ENCODE measurements at places on chromosomes 16 and 17. TPM values are rescaled to one million over a fixed set of nuclear protein-coding genes. Genes with fewer than 3 reads are reported as not detected.

- no peak for DNase-seq
Measured at GRCh38 chr17:48002266-48002915, 31.5 kb downstream of the CDK5RAP3 start.

DNA sequence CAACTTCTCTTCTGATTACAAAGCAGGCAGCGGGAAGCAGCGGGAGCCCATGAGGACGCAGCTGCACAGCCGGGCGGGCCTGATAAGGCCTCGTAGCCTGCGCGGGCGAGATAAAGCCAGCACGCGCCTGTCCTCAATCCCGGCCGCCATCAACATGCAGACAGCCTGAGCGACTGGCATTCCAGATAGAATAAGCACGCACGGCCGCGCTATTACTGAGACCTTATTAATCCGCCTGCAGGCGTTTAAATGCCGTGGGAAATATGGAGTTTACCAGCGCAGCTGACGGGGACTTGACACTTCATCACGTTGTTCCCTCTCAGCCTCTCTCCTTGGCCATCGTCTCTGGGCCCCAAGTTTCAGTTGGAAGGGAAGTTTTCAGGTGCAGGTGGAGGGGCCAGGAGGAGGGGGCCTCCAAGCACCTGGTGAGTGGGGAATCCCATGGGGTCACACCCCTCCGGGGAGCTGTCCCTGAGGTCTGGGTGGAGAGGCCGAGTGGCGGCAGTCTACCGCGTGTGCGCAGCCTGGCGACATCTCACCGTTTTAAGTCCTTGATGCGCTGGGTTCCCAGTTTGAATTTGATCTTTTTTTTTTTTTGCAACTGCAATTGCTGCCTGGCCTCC is 27.3 kb upstream of the CBFA2T3 start:
- no peak for DNase-seq

GRCh38 chr17:29561554-29562517 is 5.0 kb downstream of the ABHD15 start:
- peak; percentile 46 for DNase-seq

DNA sequence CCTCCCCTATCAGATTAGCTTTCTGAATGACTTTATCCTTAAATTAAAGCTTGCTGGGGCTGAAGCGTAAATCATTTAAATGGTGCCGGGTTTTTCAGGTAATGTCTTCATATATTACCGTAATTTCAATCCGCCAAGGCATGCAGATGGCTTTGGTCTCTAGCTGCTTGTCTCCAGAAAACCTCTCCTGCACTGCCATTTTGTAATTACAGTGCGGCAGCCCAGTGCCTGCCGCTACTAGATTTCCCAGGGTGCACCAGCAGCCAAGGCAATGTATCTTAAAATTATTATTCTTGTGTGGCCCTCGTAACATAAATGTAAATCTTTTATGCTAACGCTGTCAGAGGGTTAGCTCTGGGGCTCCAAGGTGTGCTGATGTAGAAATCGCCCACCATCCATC is 208.5 kb downstream of the TMEM114 start:
- no peak for DNase-seq

Gene SHBG
- total RNA-seq, result 1.9 TPM

- DNase-seq, result no peak
Measured at GRCh38 chr17:7101531-7101930, 13.1 kb downstream of the ASGR2 start.

- DNase-seq, result peak; percentile 39
Measured at GRCh38 chr17:37833237-37833859, 88.5 kb upstream of the HNF1B start.

DNA sequence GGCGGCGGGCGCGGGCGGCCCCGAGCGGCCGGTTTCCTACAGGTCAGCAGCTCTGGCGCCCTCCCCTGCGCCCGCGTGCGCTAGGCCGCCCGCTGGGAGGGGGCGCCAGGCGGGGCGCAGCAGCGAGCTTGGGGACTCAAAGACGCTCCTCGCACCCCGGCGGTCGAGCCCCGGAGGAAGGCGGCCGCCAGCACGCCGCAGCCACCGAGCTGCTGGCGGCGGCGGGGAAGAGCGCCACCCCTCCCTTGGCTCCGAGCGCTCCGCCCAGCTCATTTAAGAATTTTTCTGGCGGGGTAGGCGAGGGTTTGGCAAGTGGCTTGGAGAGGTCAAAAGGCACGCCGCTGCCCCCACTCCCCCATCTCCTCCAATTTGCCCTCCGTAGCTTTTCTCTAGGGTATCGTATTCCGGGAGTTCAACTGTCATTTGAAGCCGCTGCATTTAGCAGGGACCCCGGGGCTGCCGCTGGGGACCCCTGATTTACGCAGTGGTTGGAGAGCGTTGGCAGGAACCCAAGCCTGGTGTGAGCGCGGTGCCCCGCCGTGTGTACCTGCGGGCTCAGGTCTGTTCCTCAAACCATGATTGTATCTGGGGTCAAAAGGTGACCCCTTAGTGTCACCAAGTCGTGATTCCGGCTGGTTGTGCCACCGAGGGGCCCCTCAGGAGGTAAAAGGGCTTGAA is 59.5 kb upstream of the GSE1 start:
- DNase-seq, result peak; percentile 89

Gene KCNH6
- 0.75 TPM for total RNA-seq

- DNase-seq, result peak; percentile 89
Measured at GRCh38 chr17:51056813-51057510, 63.7 kb downstream of the SPAG9 start.

DNA sequence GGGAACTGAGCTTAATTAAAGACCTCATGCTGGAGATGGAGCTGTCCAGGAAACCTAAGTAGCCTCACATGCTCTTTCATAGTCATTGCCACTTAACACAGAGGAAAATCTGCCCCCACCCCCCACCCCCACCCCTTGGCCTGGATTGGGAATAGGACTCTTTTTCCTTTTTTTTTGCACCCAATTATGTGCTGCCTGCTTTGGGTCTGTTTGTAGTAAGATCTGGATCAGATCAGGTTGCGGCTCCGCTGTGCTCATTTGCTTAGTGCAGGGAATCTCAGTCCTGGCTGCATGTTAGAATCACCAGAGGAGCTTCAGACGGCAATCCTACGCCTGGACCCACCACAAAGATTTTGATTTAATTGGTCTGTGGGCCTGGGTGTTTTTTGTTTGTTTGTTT is 219.0 kb downstream of the UTP18 start:
- peak; percentile 60 for DNase-seq

Gene CDYL2
- total RNA-seq, result 8.0 TPM

- DNase-seq, result no peak
Measured at GRCh38 chr17:82648742-82649331, 593 bp upstream of the WDR45B start.

- peak; percentile 66 for DNase-seq
Measured at GRCh38 chr16:81448154-81449131, 3.8 kb downstream of the CMIP start.

Gene OTOA
- total RNA-seq, result not detected

DNA sequence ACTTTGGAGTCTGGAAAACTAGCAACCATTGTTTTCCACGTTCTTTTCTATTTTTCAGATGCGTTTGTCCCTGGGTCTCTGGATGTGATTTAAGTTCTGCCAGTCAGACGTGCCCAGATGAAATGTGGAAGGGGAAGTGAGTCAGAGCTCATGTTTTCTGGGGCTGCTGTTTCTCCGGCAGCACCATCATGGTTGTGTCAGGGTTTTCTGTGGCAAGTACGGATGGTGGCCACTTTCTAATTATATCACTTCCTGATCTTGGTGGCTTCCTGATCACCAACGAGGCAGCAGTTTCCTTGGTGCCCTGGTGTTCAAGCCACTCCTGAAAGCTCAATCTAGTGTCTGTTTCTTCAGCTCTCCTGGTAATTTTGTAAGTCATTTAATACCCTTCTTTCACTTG is 31.4 kb upstream of the PMFBP1 start:
- no peak for DNase-seq

Gene CCL1
- not detected for total RNA-seq

DNA sequence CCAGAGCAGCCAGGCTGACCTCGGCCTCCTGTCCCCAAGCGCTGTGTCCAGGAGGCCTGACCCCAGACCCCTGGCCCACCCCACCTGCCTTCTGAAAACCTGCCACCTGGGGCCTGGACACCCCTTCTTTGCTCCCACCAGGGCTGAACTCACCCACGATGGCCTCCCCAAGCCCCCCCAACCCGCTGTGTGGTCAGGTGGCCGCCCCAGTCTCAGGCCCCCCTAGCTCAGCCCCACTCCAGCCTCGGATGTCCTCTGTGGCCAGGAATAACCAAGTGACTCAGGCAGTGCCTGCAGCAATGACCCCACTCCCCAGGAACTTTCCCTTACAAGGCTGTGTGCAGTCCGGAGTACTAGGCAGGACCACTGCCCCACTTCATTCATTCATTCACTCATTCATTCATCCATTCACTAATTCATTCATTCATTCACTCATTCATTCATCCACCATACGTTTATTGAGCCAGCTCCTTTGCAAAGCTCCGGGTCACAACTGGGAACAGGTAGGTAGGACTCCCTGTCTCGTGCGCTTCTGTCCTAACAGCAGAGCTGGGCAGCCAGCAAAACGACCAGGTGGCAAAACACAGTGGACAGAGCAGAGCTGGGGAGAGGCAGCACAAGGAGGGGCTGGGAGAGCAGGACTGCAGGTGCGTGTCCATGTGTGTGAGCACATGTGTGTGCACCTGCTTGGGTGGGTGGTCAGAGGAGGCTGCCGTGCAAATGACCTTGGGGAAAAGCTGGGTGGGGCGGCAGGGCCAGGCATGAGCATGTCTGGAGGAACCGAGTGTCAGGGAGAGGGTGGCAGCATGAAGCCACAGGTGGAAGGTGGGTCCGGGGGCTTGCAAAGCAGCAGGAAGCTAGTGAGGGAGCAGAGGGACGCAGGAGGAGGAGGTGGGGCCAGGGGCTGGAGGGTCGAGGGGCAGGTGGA is 75.8 kb upstream of the CBX4 start:
- no peak for DNase-seq

DNA sequence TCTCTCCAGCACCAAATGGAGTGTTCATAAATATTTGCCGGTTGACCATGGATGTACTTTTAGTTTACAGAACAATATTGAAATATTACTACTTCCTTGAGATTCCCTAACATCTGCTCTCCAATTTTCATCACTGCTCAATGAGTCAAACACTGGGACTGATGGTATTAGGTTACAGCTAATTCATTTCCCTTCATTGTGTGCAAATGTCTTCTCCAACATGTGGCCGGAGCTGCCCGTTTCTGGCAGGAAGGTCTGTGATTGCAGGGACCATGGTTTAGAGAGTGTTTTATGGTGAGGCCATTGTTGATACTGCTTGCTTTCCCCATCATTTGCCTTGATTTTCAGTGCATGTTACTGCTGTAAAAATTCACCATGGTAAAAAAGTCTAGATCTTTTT is 209.3 kb downstream of the HS3ST3B1 start:
- DNase-seq, result no peak

Gene TMEM114
- 0.40 TPM for total RNA-seq

DNA sequence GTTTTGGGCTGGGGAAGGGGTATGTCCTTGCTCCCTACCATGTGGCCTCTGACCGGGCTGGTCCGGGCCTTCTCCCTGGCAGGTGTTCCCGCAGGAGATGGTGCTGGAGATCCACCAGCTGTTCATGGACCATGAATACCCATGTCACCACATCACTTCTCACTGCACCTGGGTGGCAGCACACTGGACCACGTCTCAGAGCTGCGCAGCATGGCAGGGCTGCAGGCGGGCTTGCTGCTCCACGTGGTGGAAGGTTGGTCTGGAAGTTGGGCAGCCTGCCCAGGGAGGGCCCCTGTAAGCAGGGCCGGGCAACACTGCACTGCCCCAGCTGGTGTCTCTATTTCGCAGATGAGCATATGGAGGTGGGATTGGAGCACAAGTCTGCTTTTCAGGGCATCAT is 169.5 kb upstream of the ZNF267 start:
- no peak for DNase-seq

DNA sequence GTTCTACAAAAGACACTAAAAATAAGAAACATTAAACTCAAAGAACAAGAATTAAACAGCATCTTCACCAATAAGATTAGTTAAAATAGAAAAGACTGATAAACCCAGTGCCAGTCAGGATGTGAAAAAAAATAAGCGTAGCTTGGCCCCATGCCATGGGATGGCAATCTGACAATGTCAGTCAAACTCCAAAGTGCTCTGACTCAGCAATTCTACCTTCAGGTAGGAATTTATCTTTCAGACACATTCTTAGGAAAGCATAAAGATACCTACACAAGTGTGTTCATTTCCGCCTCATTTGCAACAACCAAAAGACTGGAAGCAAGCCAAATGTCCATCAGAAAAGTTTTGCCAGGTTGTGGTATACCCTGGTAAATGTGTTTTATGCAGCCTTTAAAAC is 9.1 kb upstream of the MPO start:
- no peak for DNase-seq

Gene RGS11
- 5.5 TPM for total RNA-seq

- peak; percentile 5 for DNase-seq
Measured at GRCh38 chr17:28567604-28568003, 3.7 kb downstream of the PIGS start.

DNA sequence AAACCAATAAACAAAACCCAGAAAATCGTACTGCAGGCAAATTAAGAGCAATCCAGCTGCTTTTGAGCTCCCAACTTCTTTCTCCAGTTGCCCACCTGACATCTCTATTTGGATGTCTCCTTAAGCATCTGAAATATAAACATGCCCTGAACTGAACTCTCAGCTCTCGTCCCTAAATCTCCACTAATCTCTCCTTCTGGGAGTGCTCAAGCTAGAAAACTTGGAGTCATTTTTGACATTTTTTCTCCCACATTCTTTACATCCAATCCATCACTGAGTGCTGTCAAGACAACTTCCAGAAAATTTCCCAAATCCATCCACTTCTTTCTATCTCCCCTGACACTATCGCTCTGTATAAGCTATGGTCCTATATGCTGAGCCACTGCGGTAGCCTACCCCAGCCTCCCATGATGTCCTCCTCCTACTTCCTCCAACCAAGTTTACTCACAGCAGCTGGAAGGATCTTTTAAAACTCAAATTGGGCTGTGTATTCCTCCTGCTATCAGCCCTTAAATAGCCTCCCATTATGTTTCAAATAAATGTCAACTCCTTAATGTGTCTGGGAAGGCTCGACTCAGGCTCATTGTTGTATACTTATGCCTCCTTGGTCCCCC is 53.1 kb downstream of the HS3ST3B1 start:
- no peak for DNase-seq

- no peak for DNase-seq
Measured at GRCh38 chr17:71926746-71927398, 193.9 kb upstream of the SOX9 start.

- DNase-seq, result no peak
Measured at GRCh38 chr16:11310997-11311561, 29.9 kb upstream of the PRM1 start.

DNA sequence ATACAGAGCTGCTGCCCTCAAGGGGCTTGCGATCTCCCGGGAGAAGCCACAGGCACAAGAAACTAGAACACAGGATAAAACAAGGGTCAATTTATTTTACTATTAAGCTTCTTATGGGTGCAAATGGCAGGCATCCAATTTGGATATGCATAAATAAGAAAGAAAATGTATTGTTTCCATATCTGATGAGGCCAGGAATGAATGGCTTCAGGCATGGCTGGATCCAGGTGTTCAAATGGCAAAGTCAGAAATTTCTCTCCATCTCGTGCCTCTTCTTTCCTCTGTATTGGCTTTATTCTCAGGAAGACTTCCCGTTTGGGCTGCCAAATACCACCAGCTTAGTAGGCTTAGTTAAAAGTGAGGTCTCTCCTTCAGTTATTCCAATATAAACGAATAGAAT is 43.1 kb downstream of the SCNN1B start:
- no peak for DNase-seq

DNA sequence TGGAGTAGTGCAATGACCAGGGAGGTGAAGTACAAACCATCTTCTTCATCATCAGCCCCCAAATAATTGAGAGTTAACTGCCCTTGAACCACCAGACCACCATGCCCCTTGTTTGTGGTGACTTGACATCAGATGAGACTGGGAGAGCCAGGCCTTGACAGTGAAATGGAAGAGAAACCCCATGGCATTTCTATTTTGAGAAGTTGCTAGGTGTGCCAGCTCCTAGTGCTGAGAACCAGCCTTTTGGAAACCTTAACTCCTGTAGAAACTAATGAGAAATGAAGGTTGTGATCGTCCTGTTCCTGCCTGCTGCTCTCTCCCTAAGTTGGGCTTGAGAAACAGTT is 2.8 kb downstream of the TMEM94 start:
- no peak for DNase-seq
